ENCODE measurements at places on chromosomes 2 and 18.

DNA sequence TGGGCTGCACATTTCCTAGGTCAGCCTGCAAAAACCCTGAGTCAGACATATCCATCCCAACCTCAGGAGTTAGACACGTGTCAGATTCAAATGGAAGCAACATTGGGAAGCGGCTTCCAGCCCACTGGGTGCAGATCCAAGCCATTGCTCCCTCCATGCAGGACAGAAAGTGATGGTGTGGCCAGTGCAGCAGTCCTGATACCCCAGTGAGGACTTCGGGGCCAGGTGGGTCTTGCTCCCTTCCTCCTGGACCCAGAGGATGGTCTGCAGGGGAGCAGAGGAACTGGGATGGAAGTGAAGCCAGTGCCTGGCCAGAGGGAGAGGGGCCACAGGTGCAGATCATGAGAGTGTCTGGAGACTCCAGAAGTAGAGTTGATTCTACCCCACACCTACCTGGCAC lies 252.0 kb downstream of the FAM210A start:
- no peak for DNase-seq

GRCh38 chr2:109264595-109265328 lies 135.8 kb downstream of the SH3RF3 start:
- no peak for DNase-seq

GRCh38 chr2:71748227-71748626 lies 294.9 kb downstream of the DYSF start:
- DNase-seq: no peak

- DNase-seq: no peak
Observed at GRCh38 chr2:202387608-202388342, 11.6 kb downstream of the BMPR2 start.

GRCh38 chr2:38164881-38165280 lies 88.9 kb upstream of the CYP1B1 start:
- DNase-seq: no peak

GRCh38 chr2:143477714-143478443 lies 348.7 kb downstream of the ARHGAP15 start:
- DNase-seq: no peak

GRCh38 chr2:232857158-232857563 lies 12.9 kb upstream of the SNORC start:
- no peak for DNase-seq

DNA sequence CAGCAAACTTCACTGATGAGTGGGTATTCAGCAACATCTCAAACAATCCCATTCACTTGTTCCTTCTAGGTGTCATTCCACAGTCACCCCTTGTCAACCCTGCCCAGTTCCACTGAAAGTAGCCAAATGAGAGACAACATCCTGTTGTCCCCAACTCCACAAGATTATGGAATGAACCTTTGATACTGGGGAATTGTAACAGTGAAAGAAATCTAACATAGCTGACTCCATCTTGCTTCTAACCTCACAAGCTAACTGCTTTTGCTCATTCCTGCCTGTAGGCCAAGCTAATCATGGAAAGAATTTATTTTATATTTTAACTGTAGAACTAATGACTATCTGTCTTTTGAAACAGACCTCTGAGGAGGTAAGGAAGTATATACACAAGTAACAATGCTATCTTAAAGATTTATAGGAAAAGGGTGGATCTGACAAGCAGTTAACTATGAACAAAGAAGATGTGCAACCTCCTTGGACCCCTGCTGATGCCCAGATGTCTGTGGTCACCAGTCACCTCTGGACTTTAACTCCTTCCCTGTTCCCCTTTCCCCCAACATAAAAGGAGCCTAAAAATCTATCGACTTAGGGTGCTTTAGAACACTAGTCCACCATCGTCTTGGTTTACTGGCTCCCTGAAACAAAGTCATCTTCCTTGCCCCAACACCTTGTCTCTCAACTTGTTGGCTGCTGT lies 6.9 kb upstream of the ANXA4 start:
- DNase-seq: no peak

DNA sequence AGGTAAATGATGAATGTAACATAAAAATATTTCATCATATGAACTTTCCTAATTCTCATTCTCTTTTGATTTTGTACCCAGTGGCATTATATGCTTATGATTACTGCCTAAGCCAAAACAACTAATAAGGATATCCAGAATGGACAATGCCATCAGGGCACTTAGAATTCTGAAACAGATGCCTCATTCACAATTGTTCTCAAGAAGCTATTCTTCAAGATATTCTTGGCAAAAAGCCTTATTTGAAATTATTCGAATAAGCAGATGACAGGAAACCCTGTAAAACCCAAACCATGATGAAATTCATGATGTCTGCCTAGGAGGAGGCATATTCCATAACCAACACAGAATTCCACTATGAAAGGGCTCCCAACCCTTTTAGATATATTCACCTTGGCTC lies 353.2 kb upstream of the TRIB2 start:
- DNase-seq: no peak

- DNase-seq: no peak
Observed at GRCh38 chr2:33491441-33492084, 15.1 kb downstream of the RASGRP3 start.

- no peak for DNase-seq
Observed at GRCh38 chr18:56647071-56647470, 4.1 kb upstream of the WDR7 start.

GRCh38 chr2:27921880-27922547 lies 31.5 kb downstream of the BABAM2 start:
- DNase-seq: no peak

DNA sequence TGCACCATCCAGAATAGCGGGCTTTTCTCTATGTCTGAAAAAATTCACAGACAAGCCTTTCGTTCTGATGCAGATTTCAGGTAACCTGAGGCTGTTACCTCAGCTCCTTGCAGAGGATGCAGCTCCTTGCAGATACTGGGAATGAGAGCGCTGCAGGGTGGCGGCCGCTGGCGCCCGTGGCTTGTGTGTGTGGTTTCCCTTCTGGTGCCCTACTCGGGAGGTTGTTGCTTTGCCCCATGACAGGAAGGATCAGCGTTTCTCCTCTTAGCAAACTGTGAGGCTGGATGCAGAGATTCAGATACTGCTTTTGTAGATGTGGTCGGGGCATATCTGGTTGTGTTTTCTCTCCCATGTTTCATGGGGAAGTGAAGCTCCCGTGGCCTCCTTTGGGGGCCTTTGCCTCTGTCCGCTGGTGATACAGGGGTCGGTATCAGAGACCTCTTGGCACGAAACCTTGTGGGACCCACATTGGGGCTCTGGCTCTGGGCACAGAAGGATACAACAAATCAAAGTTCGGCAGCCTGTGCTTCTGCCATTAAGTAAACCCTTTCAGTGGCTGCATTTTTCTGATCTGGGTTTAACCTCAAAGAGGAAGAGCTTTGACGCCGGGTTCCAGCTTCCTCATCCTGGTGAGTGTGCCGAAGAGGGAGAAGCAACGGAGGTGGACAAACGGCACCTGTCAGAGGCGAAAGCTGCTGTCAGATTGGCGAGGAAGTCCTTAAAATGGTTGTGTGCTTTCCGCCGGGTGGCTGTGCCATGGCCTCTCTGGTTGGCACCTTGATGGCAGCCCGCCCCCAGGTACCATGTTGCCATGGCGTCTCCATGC lies 127.8 kb downstream of the MBP start:
- no peak for DNase-seq

GRCh38 chr2:191018643-191019119 lies 4.7 kb upstream of the STAT1 start:
- no peak for DNase-seq

- DNase-seq: no peak
Observed at GRCh38 chr18:13893418-13893760, 21.9 kb downstream of the MC2R start.

- DNase-seq: no peak
Observed at GRCh38 chr2:179595284-179595683, 266.1 kb downstream of the ZNF385B start.

DNA sequence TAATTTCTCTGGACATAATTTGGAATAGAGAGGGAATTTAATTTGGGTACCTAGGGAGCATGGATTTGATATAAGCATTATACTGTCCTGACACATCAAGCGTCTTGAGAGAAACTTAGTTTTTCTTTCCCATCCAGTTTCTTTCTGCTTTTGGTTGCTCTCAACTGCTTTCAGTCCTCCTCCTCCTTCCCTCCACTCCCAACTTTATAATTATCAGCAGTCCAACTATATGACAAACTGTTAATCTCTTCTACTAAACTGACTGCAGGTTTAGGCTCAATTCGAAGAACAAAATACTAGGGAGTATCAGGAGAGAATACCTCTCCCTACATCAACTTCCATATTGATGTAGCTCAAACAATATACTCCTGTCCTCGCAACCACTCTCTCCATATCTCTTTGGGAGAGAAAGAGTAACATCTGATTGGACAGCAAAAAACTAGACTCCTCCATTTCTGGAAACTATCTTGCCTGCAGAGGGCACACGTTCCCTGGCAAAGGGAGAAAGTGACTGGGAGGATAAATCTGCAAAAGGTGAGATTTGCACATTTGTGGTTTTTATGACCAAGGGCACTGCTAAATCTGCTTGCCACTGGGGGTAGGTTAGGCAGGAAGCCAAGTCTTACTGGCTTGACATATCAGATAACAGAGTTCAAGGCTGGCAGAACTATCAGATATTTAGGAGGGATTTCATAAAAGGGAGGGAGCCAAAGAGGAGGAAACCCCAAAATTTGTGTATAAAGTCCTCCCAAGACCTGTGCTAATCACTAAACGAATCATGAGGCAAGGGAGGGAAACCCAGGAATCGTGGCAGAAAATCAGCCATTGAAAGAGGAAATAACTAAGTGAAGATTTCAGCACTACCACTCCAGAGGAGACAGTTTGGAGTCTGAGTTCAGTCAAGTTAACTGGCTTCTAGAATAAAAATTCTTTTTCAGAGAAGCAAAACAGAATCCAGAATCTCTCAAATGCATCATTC lies 40.0 kb downstream of the ICA1L start:
- DNase-seq: peak; percentile 43

GRCh38 chr18:11251891-11252270 lies 102.5 kb upstream of the PIEZO2 start:
- DNase-seq: no peak

DNA sequence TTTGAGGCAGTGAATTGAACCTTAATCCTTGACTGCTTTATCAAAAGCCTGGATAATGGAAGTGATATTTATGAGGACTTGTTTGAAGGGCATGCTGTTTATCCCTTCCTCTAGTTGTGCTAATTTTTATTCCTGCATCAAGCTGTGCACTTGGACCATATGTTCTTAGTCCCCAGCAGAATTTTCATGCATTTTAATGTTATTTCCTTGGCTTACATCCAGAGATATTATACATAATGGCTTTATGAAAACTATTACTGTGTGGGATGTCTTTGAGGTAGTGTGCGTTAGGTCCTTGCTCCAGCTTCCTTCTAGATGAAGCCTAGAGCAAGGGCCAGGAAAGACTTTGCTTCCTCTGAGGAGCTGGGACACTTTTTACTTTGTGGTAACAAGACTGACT lies 378.4 kb downstream of the LPIN1 start:
- DNase-seq: no peak

DNA sequence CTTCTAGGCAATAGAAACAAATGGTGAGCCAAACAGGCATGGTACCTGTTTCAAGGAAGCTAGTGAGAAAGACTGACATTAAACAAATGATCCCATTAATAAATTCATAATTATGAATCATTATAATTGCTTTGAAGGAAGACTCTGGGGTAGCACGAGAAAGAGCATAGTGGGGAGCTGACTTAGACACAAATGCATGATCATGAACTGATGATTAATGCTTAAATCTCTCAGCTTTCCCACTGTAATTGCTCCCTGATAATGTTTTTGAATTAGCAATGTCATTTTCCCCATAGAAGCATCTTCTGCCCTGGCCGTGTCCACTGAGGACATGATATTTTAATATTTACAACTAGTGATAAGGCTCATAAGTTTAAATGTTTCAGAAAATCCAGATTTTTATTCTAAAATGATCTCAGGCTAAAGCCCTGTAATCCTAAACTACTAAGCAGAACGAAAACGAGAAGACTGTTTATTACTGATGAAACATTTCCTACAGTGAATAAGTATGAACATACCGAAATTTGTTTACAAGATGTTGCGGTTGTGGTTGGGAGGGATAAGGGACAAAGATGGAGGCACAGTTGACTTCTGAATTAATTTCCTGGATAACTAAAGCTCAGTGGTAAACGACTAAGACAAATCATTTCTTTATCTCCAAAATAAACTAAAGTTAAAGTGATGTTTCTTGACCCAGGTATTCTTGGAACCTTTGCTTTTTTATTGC lies 47.3 kb upstream of the TACR1 start:
- DNase-seq: no peak

DNA sequence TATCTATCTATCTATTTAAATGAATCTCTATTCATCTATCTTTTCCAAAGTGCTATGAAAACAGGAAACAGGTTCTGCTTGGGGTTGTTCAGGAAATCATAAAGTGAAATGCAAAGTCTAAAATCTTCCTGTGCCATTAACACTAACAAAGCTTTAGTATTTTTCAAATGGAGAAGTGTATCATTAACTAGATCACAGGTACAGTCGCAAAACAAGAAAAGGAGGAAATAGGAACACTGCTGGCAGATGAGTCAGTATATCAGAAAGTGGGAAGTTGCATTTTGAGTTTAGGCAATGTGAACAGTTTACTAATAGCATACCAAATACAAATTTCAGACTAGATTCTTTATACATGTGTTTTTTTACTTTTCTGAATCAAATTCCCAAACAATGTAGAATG lies 888.5 kb upstream of the FSHR start:
- no peak for DNase-seq

GRCh38 chr2:77268626-77269025 lies 253.6 kb downstream of the LRRTM4 start:
- no peak for DNase-seq

GRCh38 chr2:120302301-120302700 lies 43.6 kb upstream of the INHBB start:
- DNase-seq: no peak

DNA sequence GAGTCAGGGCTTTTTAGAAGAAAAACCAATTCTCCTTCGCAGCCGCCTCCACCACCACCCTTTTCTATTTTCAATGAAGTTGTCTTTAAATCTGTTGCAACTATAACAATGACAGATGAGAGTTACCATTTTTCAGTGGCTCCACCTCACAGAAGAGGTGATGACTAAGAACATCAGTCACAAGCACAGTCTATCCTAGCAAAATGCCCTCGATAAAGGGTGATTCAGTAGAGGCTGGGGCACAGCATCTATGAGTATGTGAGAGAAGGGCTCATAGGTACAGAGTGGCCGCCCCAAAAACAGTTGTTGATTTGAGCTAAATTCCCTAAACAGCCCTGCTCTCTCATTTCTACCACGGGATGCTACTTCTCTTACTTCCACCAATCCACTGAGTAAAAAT lies 310.8 kb upstream of the MGAT5 start:
- DNase-seq: no peak

- DNase-seq: no peak
Observed at GRCh38 chr2:27907547-27907946, 17.0 kb downstream of the BABAM2 start.
